ENCODE measurements at places on chromosomes 6 and 20.

DNA sequence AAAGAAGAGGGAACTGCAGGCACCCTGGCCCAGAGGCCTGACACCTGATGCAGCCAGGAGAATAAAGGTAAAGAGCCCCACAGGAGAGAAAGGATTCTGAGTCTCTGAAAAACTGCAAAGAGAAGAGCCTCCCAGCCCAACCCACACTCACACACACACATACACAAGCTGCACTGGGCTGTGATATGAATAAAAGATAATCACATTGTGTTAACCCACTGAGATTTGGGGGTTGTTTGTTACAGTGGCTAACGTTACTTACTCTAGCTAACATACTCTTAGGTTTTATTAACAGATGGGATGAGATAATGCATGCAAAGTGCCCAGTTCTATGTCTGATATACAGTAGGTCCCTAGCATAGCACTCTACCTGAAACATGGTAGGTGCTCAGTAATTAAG is 554.4 kb downstream of the CD83 start:
- no peak overlapping the region for H3K4me3 ChIP-seq
- H3K27ac ChIP-seq: no peak overlapping the region
- no peaks in the 10 kb centered on the region for H3K27me3 ChIP-seq
- no peaks in the 10 kb centered on the region for H3K4me1 ChIP-seq
- no peaks in the 10 kb centered on the region for H3K36me3 ChIP-seq

GRCh38 chr20:44650771-44651433 is 597 bp downstream of the ADA start:
- H3K4me3 ChIP-seq: peak overlapping the region; percentile 90
- H3K27ac ChIP-seq: peak overlapping the region; percentile 98
- peak; percentile 44 for DNase-seq
- peaks cover 60% of the 10 kb centered on the region for H3K4me1 ChIP-seq
- H3K27me3 ChIP-seq: no peaks in the 10 kb centered on the region

DNA sequence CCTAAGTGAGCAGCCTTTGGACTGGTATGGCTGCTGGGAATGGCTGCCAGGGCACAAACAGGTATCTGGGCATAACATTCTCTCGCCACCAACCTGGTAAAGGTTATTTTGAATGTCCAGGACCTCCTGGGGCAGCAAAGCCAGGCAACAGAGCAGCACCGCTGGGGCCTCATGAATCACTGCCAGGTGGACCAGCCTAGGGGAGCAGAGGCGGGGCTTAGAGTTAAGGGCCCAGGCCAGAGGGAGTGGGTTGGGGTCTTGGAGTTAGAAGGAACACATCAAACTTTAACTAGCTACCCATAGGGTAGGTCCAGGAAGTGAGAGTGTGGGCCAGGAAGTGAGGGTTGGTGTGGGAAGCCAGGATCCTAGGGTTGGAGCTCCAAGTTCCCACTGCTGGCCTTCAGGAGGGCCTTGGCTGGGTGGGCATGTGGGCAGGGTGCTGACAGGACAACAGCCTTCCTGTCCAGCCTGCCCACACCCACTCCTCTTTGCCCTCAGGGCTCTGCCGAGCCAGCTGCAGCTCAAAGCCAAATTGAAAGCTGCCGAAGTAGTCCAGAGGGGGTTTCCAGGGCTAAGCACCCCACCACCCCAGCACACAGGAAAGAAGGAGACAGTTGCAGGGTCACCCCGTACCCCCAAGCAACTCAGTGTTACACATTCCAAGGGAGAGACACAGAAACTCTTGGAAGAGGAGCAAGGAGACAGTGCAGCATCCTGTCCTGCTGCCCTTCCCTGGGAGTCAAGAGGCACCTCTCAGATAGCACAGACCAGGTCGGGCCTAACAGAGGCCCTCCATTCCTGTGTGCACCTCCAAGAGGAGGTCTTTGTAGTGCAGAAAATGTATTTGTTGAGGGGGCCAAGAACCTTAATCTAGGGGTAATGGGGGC is 2.6 kb downstream of the NFKBIE start:
- no peaks in the 10 kb centered on the region for H3K27me3 ChIP-seq
- H3K36me3 ChIP-seq: peaks cover 60% of the 10 kb centered on the region
- H3K4me1 ChIP-seq: peaks cover 48% of the 10 kb centered on the region
- no peak for DNase-seq
- peak overlapping the region; percentile 98 for H3K4me3 ChIP-seq

GRCh38 chr6:125867483-125867942 is 76.8 kb downstream of the NCOA7 start:
- H3K27ac ChIP-seq: no peak overlapping the region
- H3K4me3 ChIP-seq: no peak overlapping the region
- DNase-seq: no peak

- peaks cover 19% of the 10 kb centered on the region for H3K27me3 ChIP-seq
- H3K4me1 ChIP-seq: peaks cover 10% of the 10 kb centered on the region
- peaks cover 3% of the 10 kb centered on the region for H3K36me3 ChIP-seq
- no peak overlapping the region for H3K27ac ChIP-seq
- DNase-seq: no peak
- H3K4me3 ChIP-seq: no peak overlapping the region
These were observed 4.9 kb upstream of the CDSN start for GRCh38 chr6:31125162-31125561.

GRCh38 chr6:10268611-10269310 is 146.1 kb downstream of the TFAP2A start:
- H3K4me1 ChIP-seq: no peaks in the 10 kb centered on the region
- H3K27me3 ChIP-seq: no peaks in the 10 kb centered on the region
- no peak overlapping the region for H3K27ac ChIP-seq
- H3K36me3 ChIP-seq: no peaks in the 10 kb centered on the region
- no peak overlapping the region for H3K4me3 ChIP-seq
- DNase-seq: no peak

GRCh38 chr20:23084845-23085365 is 1.2 kb downstream of the CD93 start:
- no peak for DNase-seq
- peaks cover 9% of the 10 kb centered on the region for H3K36me3 ChIP-seq
- peak overlapping the region; percentile 67 for H3K4me3 ChIP-seq
- peak overlapping the region; percentile 59 for H3K27ac ChIP-seq
- peaks cover 5% of the 10 kb centered on the region for H3K4me1 ChIP-seq

GRCh38 chr6:169251371-169251802 is 2.3 kb downstream of the THBS2 start:
- peaks cover 10% of the 10 kb centered on the region for H3K4me1 ChIP-seq
- DNase-seq: no peak
- no peak overlapping the region for H3K4me3 ChIP-seq
- peaks cover 57% of the 10 kb centered on the region for H3K27me3 ChIP-seq
- H3K36me3 ChIP-seq: no peaks in the 10 kb centered on the region

DNA sequence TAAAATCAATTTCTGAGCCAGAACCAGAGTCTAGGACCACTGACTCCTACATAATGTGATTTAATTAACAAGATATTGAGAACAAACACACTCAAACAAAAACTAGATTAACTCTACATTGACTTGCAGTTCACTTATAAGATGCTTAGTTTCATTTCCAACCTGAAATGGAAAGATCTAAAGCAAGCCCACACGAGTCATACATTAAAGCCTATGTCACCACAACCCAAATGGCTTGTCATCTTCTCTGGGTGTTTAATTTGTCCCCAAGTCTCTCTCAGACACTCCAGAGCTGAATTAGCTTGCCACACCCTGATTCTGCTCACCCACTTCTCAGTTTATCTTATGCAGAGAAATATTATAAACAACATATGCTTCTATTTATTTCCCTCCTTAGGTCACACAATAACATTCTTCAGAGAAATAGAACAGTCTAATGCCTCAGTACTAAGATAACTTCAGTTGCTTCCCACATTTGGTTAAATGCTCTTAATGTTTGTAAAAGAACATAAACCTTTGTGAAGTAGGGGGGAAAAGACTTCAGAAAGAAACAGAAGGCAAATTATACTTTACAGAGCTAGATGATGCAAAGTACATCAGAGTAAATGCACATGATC is 8.8 kb upstream of the FBXO30 start:
- H3K27ac ChIP-seq: no peak overlapping the region
- no peak overlapping the region for H3K4me3 ChIP-seq
- DNase-seq: no peak
- no peaks in the 10 kb centered on the region for H3K4me1 ChIP-seq
- H3K27me3 ChIP-seq: no peaks in the 10 kb centered on the region
- H3K36me3 ChIP-seq: no peaks in the 10 kb centered on the region

GRCh38 chr6:169933251-169933821 is 181.9 kb downstream of the ERMARD start:
- peaks cover 56% of the 10 kb centered on the region for H3K27me3 ChIP-seq
- no peaks in the 10 kb centered on the region for H3K4me1 ChIP-seq
- no peak for DNase-seq
- no peaks in the 10 kb centered on the region for H3K36me3 ChIP-seq
- H3K27ac ChIP-seq: no peak overlapping the region

DNA sequence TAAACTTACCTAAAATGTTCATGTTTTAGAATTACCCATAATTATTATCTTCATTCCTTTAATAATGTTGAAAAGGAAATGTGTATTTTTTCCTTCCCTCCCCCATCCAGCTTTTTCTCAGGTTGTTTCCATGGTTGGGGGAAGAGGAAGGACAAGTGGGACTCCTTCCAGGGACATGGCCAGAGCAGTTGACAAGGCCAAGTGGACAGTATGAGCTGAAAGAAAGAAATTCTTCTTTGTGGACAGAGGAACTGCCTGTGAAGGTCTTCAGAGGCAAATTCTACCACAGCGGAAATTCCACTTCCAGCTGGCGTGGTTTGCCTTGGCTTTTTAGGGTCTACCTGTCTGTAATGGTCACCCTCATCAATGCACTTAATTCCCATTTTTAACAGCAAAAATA is 33.8 kb downstream of the RIN2 start:
- no peak for DNase-seq
- H3K4me1 ChIP-seq: no peaks in the 10 kb centered on the region
- H3K36me3 ChIP-seq: no peaks in the 10 kb centered on the region
- no peak overlapping the region for H3K27ac ChIP-seq

DNA sequence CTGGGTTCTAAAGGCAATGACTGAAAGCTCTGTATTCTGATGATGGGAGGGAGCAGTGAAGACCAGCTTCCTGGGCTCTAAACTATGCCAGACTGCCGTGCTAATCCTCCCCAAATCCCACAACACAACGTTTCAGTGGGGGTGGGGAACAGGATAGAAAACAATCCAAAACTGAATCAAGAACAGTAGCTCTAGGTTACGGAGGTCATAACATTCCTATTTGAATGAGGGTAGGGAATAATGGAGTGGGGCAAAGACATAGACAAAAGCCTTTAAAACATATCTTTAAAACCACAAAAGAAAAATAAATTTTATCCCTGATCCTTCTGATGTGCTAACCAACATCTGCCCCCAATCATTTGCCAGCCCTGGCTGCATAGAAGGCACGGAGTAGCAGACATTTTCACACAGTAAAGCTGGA is 7.8 kb downstream of the USP49 start:
- no peaks in the 10 kb centered on the region for H3K27me3 ChIP-seq
- no peak overlapping the region for H3K4me3 ChIP-seq
- no peak for DNase-seq
- no peaks in the 10 kb centered on the region for H3K36me3 ChIP-seq

DNA sequence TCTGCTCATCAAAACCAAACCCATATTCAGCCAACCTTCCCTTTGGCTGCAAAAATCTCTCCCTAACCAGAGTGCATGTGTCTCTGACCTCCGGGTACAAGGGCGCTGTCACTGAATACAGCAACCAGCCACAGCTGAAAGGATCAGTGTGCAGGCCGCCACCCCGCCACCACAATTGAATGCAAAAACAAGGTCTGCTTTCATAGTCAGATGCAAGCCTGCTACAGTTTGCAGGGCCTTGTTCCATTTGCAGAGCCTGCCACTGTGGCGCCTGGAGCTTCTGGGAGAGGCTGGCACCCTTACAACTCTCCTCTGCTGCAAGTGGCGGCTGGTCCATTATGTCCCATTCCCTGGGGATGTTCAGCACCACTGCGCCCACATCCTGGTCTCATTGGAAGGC is 23.5 kb downstream of the MDGA1 start:
- H3K4me3 ChIP-seq: no peak overlapping the region
- H3K27me3 ChIP-seq: no peaks in the 10 kb centered on the region
- no peak for DNase-seq

- H3K4me3 ChIP-seq: no peak overlapping the region
- H3K4me1 ChIP-seq: no peaks in the 10 kb centered on the region
- H3K36me3 ChIP-seq: no peaks in the 10 kb centered on the region
- no peaks in the 10 kb centered on the region for H3K27me3 ChIP-seq
- H3K27ac ChIP-seq: no peak overlapping the region
These were observed 104.2 kb downstream of the TFAP2B start for GRCh38 chr6:50922579-50923525.

- H3K36me3 ChIP-seq: peaks cover 86% of the 10 kb centered on the region
- no peaks in the 10 kb centered on the region for H3K27me3 ChIP-seq
- H3K27ac ChIP-seq: peak overlapping the region; percentile 88
- peaks cover 18% of the 10 kb centered on the region for H3K4me1 ChIP-seq
These were observed 8.4 kb downstream of the RAB5IF start for GRCh38 chr20:36613974-36614373.

DNA sequence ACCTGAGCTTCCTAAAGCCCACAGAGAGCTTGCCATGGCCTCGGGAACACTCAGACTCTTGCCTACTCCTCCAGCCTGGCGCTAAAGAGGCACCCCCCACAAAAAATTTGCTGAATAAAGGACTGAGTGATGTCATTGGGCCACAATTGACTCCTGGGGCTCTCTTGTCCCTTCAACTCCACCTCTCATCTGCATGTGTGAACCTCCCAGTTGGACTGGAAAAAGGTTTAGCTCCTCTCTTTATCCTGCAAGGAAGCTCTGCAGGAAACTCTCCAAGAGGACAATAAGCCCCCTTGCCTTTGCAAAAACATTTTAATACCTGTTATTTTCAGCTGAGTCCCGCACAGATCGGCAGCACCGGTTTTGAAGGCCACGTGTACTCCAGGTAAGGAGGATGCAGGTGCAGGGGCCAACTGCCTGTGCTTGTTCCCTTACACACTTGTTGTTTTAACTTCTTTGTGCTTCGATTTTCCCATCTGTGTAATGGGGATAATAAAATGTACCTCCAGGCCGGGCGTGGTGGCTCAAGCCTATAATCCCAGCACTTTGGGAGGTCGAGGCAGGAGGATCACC is 107.3 kb downstream of the TFAP2C start:
- H3K27me3 ChIP-seq: peaks cover 52% of the 10 kb centered on the region
- H3K4me3 ChIP-seq: no peak overlapping the region
- no peak for DNase-seq
- H3K4me1 ChIP-seq: no peaks in the 10 kb centered on the region

DNA sequence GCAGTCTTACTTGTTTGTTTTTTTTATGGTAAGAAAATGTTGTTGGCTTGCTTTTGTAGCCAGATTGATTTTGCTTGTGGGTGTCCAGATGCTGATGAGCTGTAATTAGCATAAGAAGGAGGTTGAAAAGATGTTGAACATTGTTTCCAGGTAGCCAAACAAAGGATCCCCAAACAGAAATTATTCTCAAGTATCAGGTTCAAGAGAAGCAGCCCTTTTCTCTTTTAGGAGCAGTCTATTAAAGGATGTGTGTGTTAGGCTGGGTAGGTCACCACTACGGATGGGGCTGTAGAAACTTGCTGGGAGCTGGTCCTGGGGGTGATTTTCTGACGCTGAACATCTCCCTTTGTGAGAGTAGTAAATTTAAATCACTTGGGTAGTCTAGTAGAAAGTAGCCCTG is 86.9 kb upstream of the VSTM2L start:
- H3K27me3 ChIP-seq: no peaks in the 10 kb centered on the region
- H3K27ac ChIP-seq: no peak overlapping the region
- peaks cover 32% of the 10 kb centered on the region for H3K4me1 ChIP-seq
- no peak for DNase-seq
- H3K4me3 ChIP-seq: no peak overlapping the region
- H3K36me3 ChIP-seq: no peaks in the 10 kb centered on the region

- no peaks in the 10 kb centered on the region for H3K27me3 ChIP-seq
- H3K27ac ChIP-seq: peak overlapping the region; percentile 98
- peaks cover 22% of the 10 kb centered on the region for H3K4me1 ChIP-seq
- peaks cover 6% of the 10 kb centered on the region for H3K36me3 ChIP-seq
These were observed 388.4 kb upstream of the JARID2 start for GRCh38 chr6:14857501-14857900.
